ENCODE measurements at places on chromosomes 4 and X.

GRCh38 chr4:150888217-150888616 is 126.9 kb downstream of the LRBA start:
- DNase-seq: no peak

DNA sequence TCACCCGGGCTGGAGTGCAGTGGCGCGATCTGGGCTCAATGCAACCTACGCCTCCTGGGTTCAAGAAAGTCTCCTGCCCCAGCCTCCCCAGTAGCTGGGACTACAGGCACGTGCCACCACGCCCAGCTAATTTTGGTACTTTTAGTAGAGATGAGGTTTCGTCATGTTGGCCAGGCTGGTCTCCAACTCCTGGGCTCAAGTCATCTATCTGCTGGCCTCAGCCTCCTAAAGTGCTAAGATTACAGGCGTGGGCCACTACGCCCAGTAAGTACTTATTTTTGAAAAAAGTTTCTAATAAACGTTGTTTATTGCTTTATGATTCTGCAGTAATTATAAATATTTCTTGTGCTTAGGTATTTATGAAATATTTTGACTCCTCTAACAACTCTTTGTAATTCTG is 4.3 kb upstream of the PCSK1N start:
- no peak for DNase-seq

- no peak for DNase-seq
These were observed 315.6 kb downstream of the GPAT3 start for GRCh38 chr4:83851261-83852084.

DNA sequence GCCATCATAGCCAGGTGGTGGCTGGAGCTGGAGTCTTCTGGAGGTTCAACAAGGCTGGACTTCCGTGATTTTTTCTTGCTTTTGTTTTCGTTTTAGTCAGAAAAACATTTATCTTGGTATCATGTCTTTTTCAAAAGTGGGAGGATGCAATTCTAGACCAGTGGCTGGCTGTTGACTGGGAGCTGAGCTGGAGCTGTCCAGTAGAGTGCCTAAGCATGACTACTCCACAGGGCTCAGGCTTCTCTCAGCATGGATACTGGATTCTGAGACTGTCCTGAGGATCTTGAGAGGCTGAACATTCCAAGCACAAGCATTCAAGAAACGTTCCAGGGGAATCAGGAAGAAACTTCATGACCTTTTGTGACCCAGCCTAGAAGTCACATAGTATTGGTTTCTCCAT is 598.1 kb downstream of the MID1IP1 start:
- DNase-seq: no peak

DNA sequence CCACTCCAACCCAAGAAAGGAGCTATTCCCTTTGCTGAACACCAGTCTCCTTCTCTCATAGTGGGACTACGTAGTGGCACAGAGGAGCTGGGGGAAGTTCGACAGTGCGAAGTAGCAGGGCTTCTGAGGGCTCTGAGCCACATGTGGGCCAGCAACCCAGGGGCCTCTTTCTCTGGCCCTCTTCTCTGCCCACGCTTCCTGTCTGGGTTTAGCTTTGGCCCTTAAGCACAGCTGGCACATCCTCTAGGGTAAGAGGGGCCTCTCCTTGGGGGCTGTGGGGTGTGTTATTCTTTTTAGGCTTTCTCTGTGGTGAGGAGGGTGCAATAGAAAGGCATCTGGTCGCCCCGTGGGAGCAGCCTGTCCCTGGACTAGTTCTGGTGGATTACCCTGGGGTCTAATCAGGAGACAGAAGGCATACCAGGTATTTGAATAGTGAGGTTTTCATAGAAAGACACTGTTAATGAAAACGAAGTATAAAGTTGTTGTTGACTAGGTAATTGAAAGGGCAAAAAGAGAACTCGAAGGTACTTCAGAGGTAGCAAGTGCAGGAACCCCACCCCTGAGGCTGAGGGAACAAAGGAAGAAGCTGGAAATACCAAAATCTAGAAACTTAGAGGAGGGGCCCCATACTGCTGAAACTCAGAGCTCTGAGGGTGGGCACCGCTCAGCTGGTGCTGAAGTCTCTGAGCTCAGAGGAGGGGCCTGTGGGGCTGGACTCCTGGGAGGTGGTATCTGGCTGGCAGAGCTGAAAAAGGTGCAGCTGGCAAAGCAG is 151.9 kb upstream of the RPS6KA3 start:
- DNase-seq: no peak

GRCh38 chrX:146863566-146863965 is 49.0 kb upstream of the CXorf51A start:
- no peak for DNase-seq

GRCh38 chrX:45031830-45032378 is 158.9 kb downstream of the KDM6A start:
- no peak for DNase-seq

GRCh38 chr4:87839592-87839946 is 6.8 kb downstream of the MEPE start:
- no peak for DNase-seq

Data from nucleus accumbens (tissue), 56 donors.